ENCODE measurements at places on chromosomes 1 and 21.

GRCh38 chr1:192270398-192270797, 46.4 kb upstream of the RGS21 start:
- DNase-seq, result no peak

GRCh38 chr1:112893288-112894009, 62.5 kb downstream of the SLC16A1 start:
- no peak for DNase-seq

DNA sequence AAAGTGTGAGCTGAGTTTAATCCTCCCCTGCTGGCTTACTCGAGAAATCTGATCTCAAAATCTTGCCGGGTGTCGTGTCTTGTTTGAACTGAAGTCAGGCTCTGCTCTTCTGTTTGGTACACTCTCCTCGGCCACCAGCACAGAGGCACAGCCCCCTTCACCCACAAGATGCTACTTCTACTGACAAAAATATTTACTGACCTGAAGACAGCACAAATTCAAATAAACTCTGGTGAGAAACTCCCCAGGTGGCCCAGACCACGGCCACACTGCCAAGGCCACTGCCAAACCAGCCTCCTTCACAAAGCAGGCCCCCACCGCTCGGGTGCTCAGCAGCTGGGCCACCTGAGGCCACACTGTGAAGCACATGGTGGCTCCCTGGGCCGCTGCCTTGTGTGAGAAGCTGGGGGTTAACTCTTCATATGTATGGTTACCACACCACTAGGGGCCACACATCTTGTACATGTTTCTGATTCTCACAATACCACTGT, 80.6 kb downstream of the TGFBR3 start:
- DNase-seq, result no peak

DNA sequence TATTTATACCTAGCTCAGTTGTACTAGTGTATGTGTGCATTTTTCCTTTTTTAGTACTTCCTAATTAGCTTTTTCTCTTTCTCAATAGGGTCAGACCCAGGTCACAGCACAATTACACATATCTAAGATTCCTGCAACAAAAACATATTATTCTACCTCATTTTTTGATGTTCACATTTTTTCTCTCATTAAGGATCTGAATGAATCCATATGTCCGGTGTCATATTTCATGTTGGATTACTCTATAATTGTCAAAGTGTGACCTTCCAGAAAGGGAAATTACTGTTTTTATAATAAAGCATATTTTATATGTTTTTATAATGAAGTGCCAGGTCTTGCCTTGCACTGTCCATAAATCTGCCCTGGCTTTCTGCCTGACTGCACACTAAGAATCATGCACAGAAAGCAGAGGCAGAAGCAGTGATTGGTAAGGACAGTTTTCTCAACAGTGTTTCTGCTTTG, 143.7 kb downstream of the KCNT2 start:
- DNase-seq, result no peak

GRCh38 chr1:26602378-26602959, 72.9 kb downstream of the RPS6KA1 start:
- no peak for DNase-seq

- DNase-seq, result peak; percentile 17
Measured at GRCh38 chr1:182259229-182259872, 132.2 kb downstream of the GLUL start.

- no peak for DNase-seq
Measured at GRCh38 chr1:181104042-181104789, 15.7 kb downstream of the IER5 start.

DNA sequence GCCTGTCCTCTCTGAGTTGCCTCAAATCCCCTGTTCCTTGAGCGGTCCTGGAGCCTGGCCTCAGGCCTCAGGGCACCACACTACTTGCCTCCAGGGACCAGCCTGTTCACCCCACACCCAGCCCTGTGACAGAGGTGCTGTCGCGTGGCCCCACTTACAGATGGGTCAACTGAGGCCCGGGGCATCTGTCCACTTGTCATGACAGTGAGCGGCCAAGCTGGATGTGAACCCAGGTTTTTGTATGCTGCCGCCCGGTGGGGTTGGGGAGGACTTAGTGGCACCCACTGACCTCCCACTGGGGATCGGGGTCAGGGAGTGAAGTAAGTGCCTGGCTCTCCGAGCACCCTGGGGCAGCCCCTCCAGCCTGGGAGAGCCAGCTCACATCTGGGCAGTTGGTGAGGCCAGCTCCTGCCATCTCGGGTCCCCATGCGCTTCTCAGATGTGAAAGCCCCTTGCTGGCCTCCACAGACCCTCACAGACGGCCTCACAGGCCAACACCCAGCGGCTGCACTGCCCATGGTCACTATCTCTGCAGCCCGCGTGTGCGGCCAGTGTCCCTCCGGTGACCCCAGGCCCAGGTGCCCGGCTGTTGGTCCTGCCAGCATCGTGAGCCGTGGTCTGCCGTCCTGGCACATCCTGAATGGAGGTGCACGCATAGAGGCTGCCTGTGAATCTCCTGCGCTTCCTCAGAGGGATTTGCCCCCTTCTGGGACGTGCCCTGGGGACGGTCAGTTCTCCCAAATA, 9.3 kb upstream of the FAAP20 start:
- DNase-seq, result no peak

DNA sequence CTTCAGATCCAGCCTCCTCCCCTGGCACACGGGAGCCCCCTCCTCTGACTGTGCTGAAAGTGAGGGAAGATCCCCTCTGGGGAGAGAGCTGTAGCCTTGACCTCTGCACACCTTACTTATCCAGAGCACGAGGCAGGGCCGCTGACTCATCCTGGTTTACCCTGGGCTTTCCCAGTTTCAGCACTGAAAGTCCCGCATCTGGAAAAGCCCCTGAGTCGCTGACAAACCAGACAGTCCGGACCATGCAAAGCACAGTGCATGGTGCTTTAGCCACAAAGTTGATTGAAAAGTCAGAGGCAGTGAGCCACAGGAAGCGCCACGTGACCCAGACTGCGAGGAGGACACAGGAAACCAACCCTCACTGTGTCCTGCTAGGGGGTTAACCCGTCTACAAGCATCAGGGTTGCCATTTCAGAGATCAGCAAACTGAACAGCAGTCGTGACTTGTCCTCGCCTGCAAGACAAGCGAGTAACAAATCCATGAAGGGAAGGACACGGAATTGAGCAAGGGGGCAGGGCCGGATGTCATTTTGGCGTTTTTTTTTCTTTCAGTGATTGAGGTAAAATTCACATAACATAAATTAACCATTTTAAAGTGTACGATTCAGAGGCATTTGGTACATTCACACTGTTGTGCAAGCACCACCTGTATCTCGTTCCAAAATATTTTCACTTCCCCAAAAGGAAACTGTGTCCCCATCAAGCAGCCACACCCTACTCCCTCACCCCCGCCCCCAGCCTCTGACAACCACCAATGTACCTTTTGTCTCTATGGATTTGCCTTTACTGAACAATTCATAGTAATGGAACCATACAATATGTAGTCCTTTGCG, 19.9 kb upstream of the IFNGR2 start:
- DNase-seq, result peak; percentile 66

DNA sequence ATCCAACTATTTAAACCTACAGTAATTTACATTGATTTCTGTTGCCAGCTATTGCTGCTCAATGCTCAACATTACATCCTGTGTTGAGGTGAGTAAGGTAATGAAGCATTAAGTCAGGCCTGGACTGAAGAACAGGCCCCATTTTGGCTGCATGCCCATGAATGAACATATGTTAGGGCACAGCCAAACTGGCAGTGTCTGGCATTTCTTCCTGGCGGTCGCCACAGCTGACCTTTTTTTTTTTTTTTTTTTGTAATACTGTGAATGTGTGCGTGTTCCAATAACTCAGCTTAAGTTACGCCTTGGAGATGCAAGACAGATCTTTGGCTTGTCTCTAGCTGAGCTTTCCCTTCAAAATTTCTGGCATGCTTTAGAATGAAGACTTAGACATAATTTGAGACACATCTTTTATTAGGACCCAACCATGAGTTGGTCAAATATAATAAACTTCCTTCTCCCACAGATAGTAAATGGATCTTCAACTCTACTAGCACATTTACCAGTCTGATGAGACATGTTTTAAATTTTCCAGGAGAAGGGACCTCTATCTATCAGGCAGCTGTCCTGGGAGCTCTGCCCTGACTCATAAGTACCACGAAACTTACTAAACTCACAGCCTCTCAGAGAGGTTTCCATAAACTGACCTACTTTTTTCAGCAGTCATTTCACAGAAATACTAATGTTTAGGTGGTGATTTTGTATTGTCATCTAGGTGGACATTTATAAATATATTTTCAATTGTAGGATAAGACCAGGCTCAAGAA, 341.1 kb upstream of the RUNX1 start:
- no peak for DNase-seq

DNA sequence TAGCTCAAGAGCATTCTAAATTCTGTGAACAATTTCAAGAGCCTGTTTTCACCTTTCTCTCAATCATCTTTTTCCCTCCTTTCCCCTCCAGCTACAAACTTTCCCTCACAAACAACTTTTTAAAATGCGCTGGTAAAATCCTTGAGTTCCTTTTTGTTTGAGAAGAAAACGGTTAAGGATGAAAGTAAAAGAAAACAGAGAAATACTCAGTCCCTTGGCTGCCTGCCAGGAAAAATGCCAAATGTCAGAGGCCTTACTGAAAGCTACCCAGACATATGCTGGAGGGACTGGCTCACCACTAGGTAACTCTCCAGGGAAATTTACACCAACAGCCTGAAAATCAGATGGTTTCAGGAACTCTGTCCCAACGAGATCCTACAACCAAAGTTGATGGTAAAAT, 11.0 kb upstream of the SERBP1 start:
- DNase-seq, result peak; percentile 11

DNA sequence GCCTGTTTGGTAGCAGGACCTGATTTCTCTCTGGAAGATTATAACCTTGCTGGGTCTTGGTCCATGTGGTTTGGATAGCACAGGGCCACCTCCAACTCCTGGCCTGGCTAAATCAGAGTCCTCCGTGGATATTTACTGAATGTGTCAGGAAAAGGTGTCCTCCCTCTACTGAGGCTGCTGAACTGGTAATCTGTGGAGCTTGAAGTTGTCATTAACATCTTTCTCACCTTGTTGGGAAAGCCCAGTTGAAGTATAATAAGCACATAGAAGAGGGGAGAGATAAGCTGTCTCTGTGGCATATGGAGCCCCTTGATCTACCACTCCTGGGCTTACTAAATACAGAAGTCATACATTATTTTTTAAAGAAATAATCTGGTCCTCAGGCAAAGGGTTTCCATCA, 294.3 kb upstream of the B3GALT2 start:
- DNase-seq, result no peak

DNA sequence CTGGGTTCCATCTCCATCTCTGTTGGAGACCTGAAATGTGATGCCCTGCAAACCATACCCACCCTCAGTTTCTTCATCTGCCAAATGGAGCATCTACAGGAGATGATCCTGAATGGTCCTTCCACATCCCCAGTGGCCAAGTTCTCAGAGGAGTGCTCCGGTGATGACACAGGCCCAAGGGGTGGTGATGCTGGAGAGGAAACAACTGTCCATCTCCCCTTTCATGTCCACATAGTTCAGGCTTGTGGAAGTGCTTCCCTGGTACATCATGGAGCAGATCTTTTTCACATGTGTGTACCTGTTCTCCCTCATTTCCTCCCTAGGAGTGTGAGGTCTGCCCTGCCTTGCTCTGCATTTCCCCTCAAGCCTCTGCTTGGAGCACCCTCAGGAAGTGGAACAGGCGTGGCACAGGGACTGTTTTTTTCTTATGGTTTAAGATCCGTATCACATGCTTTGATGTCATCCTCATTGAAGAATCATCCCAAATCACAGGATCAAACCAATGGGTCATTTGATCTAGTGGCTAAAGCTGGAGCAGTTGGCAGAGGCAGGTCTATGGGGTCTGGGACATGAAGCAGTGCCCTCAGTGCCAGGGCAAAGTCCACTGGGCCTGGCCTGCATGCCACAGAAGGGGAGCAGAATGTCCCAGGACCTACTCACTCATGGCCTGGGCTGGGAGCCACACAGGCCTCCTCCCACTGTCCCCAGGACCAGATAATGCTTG, 8.2 kb upstream of the TRIM63 start:
- DNase-seq, result no peak

- DNase-seq, result no peak
Measured at GRCh38 chr1:217498209-217498608, 132.7 kb downstream of the GPATCH2 start.

- no peak for DNase-seq
Measured at GRCh38 chr1:20322825-20323612, 32.3 kb downstream of the VWA5B1 start.

DNA sequence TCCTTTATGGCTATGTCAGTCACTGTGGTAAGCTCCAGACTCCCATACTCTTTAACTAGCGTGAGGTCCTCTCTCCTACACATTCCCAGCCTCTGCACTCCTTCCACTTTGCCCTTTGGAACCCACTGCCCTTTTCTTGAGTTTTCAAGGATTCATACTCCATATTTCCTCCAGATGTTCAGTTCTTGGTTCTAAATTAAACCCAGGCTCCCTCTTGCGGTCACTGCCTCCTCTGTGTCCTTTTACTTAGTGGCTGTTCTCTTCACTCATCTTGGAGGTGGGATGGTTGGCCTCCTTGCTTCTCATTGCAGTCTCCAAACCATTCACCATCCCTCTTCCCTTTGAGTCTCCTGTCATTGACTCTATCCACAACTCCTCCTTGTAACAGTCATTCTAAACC, 208.1 kb downstream of the TGFB2 start:
- DNase-seq, result no peak

DNA sequence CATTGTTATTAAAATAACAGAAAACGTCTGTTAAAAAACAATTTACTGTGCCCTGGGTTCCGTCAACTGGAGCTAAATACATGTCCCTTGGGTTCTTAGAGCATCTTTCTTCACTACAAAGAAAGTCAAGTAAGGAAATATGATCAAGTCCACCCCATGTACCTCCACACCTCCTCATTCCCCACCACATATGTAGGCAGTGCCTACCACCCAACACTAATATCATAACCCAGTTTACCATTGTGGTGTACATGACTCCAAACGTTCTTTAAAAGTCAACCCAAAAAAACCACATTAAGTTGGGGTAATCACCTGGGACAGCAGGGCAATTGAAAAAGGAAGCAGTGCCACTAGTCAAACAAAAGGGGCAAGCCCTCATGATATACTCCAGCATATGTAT, 7.8 kb upstream of the LRRC52 start:
- no peak for DNase-seq

GRCh38 chr1:31583995-31584868, 7.9 kb downstream of the TINAGL1 start:
- DNase-seq, result no peak

DNA sequence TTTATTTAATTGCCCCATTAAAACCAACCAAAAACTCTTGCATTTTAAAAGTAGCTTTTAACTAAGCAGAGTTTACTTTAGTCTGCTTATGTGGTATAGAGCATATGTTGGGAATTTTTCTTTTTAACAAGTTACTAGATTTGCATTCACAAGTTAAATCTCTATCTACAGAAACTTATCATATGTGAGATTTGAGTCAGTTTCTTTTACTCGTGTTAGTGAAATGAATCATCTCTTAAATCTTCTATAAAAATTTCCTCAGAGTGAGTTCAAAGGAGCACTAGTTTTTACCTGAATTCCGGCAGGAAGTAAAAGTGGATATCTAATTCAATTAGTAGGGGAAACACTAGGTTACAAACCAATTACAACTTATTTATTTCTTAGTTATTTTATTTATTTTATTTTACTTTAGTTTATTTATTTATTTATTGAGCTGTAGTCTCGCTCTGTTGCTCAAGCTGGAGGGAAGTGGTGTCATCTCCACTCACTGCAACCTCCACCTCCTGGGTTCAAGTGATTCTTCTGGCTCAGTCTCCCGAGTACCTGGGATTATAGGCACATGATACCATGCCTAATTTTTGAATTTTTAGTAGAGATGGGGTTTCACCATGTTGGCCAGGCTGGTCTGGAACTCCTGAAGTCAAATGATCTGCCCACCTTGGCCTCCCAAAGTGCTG, 1609.6 kb upstream of the B3GALT2 start:
- no peak for DNase-seq

- DNase-seq, result no peak
Measured at GRCh38 chr1:159113596-159114433, 37.2 kb upstream of the AIM2 start.

All from stimulated activated CD4-positive, alpha-beta T cell treated with anti-CD3 and anti-CD28 coated beads, TNF-alpha, amount 100 ng/mL, for 1 hour (primary cell).